Astrocyte of the spinal cord (primary cell): ENCODE measurements at places on chromosomes 16 and 17.

DNA sequence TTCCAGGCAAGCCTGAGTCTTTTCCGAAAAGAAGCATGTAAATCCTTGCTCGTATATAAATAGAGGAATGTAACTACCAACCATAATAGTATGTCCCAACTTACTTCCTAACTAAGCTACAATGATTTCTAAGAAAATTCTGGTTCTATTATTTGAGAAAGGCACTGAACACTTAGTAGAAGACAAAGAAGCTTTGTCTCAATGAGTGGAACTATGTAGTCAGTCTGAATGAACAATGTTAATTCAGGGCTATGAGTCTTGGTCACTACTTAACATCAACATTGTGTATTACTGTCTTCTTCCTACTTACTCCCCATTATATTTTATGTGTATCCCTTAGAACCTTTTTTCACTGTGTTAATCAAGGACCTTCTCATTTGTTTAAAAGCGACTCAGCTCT lies 206.0 kb downstream of the CYB561 start:
- DNase-seq: no peak

DNA sequence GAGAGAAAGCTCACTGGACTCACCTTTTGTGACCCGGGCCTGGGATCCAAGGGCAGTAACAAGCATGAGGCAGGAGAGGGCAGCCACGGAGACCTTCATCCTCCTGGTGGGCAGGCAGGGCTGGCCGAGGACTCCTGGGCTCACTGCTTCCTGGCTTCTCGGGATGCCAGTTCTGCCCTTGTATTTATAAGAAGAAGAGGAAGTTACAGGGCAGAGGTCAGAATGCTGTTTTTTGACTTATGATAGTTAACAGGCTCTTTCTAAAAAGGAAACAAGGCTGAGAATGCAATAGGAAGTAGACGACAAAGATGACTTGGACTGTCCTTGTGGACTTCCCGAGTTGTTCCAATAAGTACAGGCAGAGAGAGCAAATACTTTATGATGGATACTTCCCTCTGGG lies at the start of gene CCL23:
Gene CCL23 (minus strand): TSS at position 174 of the 400 bp plus-strand sequence. CDS start 75 bp downstream, at position 99.
- DNase-seq: no peak

GRCh38 chr17:2197271-2197670 lies 106.3 kb downstream of the SMG6 start:
- DNase-seq: no peak

- peak; percentile 51 for DNase-seq
These were observed 188.1 kb upstream of the ZNF469 start for GRCh38 chr16:88194397-88195268.

GRCh38 chr17:33342025-33342424 lies 48.9 kb upstream of the ASIC2 start:
- no peak for DNase-seq
